ENCODE measurements at places on chromosomes 13 and 19.

DNA sequence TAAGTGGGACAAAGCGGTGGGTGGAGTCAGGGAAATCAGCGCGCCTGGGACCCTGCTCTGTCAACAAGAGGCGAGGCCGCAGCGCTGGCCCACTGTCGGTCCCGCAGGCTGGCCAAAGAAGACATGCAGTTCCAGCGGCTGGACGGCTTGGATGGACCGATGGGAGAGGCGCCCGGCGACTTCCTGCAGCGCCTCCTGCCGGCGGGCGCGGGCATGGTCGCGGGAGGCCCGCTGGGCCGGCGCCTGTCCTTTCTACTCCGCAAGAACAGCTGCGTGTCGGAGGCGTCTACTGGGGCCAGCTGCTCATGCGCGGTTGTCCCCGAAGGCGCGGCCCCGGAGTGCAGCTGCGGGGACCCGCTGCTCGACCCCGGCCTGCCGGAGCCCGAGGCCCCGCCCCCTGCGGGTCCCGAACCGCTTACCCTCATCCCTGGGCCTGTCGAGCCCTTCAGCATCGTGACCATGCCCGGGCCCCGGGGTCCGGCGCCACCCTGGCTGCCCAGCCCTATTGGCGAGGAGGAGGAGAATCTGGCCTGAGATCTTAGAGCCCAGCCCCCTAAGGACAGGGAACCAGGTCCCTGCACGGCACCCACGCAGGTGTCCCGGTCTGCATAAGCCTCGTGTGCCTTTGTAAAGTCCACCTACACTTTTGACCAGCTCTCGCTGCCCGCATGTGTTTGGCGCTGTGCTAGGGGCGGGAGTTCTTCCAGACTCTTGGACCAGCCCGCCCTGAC is 6.1 kb downstream of the BEST2 start:
- peaks cover 8% of the 10 kb centered on the region for H3K36me3 ChIP-seq
- H3K27me3 ChIP-seq = peaks cover 16% of the 10 kb centered on the region
- H3K4me3 ChIP-seq = peak overlapping the region; percentile 21
- H3K27ac ChIP-seq = no peak overlapping the region
- DNase-seq = peak; percentile 74

GRCh38 chr13:27442797-27443196 is 7.6 kb downstream of the MTIF3 start:
- H3K36me3 ChIP-seq = peaks cover 23% of the 10 kb centered on the region
- H3K27ac ChIP-seq = peak overlapping the region; percentile 72
- peaks cover 22% of the 10 kb centered on the region for H3K4me1 ChIP-seq
- H3K4me3 ChIP-seq = no peak overlapping the region
- DNase-seq = peak; percentile 50

DNA sequence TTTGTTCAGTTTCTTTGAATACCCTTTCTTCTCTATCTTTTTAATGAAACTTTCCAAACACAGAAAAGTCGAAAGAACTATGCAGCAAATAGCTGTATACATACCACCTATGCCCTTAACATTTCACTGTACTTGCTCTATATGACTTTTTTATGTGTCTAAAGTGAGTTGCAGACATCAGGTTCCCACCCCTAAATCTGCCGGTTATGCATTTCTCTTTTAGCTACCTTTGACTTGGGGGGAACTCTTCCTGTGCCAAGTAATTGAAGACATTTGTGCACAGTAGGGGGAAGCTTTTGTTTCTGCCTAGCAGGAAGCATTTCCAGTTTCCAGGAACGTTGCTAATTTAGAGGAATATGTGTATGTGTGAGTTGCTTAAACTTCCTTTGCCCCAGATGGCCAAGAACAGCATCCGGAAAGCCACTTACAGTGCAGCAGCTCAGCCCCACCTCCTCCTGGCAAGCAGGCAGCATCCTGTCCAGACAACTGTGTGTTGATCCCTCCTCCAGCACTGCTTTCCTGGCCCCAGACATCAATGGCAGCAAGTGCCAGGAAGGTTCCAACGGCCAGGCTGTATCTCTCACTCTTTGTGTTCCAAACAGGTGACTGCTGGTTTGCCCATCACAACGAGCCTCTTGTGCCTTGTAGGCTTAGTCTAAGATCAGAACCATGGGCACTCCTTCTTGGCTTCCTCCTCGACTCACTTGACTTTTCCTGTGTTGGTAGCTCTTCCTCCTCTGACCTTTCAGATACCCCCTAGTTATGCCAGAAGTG is 14.7 kb upstream of the GRAMD1A start:
- no peak overlapping the region for H3K27ac ChIP-seq
- no peak for DNase-seq
- no peaks in the 10 kb centered on the region for H3K36me3 ChIP-seq
- no peak overlapping the region for H3K4me3 ChIP-seq
- peaks cover 3% of the 10 kb centered on the region for H3K4me1 ChIP-seq

- H3K27ac ChIP-seq = no peak overlapping the region
- no peaks in the 10 kb centered on the region for H3K36me3 ChIP-seq
- peaks cover 17% of the 10 kb centered on the region for H3K4me1 ChIP-seq
These were observed 7.0 kb upstream of the HIPK4 start for GRCh38 chr19:40396886-40397567.

DNA sequence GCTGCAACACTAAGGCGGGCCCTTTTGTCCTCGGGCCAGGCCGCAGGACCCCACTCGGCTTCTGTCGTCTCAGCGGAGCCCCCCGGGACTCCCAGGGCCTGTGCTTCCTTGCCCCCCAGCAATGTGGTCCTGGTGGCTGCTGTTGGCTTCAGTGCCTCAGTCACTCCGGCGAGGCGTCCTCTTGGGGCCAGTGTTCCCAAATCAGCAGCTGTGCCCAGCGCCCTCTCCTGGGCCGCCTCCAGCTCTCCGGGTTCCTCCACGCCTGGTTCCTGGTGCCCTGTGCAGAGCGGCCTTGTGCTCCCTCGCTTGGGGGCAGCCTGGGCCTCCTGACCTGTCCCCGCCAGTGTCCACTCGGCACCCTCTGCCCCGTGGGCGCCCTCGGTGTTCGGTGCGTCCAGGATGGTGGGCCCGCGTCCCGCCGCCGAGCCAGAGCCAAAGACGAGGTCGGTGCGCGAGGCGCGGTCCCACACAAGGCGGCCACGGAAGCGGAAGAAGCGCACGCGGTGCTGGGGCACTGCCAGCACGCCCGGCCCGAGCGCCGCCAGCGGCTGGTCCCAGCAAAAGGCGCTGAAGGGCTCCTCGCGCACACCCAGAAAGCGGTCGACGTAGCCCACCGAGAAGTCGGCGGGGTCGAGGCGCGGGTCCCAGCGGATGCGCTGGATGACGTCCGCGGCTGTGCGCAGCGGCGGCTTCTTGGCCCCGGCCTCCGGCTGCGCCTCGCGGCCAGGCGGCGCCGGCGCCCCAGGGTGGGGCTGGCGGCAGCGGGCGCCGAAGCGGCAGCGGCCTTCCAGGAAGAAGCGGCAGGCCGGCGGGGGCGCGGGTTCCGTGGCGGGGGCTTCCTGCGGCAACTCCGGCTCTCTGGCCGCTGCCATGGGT is 685 bp downstream of the LENG9 start:
- DNase-seq = no peak
- H3K36me3 ChIP-seq = peaks cover 53% of the 10 kb centered on the region
- H3K27ac ChIP-seq = peak overlapping the region; percentile 98
- H3K4me1 ChIP-seq = peaks cover 47% of the 10 kb centered on the region
- peak overlapping the region; percentile 62 for H3K4me3 ChIP-seq

DNA sequence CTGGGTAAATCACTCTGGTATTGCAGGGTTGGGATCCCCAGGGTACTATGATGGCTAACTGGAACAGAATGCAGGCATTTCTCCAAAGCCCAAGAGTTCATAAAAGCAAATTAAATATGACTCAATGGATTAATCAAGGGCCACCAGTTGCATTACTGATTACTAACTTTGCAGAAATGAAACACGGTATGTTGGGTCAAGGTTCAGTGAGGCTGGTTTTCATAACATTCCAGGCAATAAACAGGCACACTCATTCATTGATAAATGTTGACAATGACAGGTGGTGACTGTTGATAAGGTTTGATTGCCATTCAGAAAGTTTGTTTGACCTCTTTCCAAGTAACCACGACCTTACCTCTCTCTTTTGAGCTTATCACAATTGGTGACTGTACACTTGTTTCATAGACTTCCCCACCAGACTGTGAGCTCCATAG is 506 bp upstream of the AP1M1 start:
- peaks cover 16% of the 10 kb centered on the region for H3K36me3 ChIP-seq
- peak; percentile 83 for DNase-seq
- H3K27me3 ChIP-seq = no peaks in the 10 kb centered on the region
- peak overlapping the region; percentile 91 for H3K27ac ChIP-seq

DNA sequence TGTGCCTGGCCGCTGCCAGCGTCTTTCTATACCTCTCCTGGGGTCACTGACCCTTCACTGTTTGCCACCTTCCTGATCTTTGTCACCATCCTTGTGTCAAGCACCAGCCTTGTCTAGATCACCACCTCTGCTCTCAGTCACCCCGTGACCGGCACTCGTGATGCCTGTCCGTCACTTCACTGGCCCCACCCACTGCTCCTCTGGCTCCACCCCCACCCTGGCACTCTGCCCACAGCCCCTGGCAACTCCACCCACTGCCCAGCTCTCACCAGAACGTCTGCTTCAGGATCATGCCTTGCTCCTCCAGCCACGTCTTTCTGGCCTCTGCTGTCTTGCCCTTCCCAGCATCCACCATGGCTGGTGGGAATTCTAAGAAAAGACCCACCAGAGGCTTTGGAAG is 24.8 kb upstream of the PLA2G4C start:
- H3K36me3 ChIP-seq = peaks cover 44% of the 10 kb centered on the region
- no peaks in the 10 kb centered on the region for H3K27me3 ChIP-seq
- no peak overlapping the region for H3K27ac ChIP-seq
- no peaks in the 10 kb centered on the region for H3K4me1 ChIP-seq

- no peak overlapping the region for H3K4me3 ChIP-seq
- no peak for DNase-seq
- peaks cover 13% of the 10 kb centered on the region for H3K27me3 ChIP-seq
- no peaks in the 10 kb centered on the region for H3K4me1 ChIP-seq
These were observed 18.1 kb upstream of the EID2 start for GRCh38 chr19:39557811-39558623.

- H3K4me1 ChIP-seq = no peaks in the 10 kb centered on the region
- no peaks in the 10 kb centered on the region for H3K27me3 ChIP-seq
- H3K27ac ChIP-seq = no peak overlapping the region
- peak; percentile 46 for DNase-seq
- peaks cover 8% of the 10 kb centered on the region for H3K36me3 ChIP-seq
- H3K4me3 ChIP-seq = no peak overlapping the region
These were observed 75.2 kb upstream of the C13orf46 start for GRCh38 chr13:114049026-114049425.

DNA sequence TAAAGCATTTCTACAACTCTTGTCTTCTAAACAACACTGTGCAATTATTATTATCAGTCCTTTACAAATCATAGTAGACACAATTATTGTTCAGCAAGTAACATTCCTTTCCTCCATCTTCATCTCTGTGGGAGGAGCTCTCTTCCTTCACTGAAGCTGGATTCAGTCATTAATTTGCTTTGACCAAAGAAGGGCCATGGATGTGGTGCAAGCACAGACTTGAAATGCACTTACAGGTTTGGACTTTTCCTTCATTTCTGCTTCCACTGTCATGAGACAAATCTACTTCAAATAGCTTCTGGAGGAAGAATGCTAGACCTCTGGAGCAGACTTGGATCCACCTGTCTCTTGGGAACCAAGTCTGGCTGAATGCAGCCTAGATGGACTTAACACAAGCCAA is 336.6 kb upstream of the SLITRK6 start:
- H3K27me3 ChIP-seq = no peaks in the 10 kb centered on the region
- H3K4me1 ChIP-seq = no peaks in the 10 kb centered on the region
- H3K27ac ChIP-seq = no peak overlapping the region

DNA sequence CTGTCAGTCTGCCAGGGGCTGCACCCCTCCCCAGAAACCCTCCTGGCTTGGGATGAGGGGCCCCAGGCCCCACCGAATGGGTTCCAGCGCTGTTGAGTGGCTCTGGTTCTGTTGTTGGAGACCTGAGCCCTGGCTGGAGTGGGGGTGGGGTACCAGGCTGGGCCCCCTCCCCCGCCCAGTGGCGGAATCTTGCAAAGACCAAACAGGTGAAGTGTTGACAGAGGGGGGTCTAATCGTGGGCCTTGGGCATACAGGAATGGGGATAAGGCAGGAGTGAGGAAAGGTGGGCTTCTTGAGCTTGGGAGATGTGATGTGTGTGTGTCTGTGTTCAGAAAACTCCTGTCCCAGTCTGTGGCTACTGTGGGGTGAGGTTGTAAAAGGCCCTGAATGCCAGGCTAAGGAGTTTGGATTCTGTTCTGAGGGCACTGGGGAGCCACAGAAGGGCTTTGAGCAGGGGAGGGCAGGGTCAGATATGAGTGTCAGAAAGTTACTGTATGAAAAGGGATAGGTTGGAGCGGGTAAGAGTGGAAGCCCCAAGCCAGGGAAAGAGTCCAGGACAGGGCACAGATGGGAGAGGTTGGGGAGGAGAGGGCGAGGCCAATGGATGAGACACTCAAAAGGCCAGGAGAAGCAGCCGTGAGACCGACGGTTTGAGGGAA is at the start of gene HIPK4:
Gene HIPK4 (minus strand): TSS at position 98 of the 659 bp plus-strand sequence. CDS start 279 bp downstream, outside the sequence.
- DNase-seq = no peak
- H3K4me3 ChIP-seq = no peak within 1 kb of the TSS
- H3K4me1 ChIP-seq = no peaks in the 10 kb centered on the region
- H3K27ac ChIP-seq = no peak within 1 kb of the TSS
- no peaks in the 10 kb centered on the region for H3K27me3 ChIP-seq

GRCh38 chr19:46896076-46896794 is 35.4 kb downstream of the ARHGAP35 start:
- H3K27ac ChIP-seq = no peak overlapping the region
- H3K27me3 ChIP-seq = no peaks in the 10 kb centered on the region
- DNase-seq = no peak
- no peak overlapping the region for H3K4me3 ChIP-seq

DNA sequence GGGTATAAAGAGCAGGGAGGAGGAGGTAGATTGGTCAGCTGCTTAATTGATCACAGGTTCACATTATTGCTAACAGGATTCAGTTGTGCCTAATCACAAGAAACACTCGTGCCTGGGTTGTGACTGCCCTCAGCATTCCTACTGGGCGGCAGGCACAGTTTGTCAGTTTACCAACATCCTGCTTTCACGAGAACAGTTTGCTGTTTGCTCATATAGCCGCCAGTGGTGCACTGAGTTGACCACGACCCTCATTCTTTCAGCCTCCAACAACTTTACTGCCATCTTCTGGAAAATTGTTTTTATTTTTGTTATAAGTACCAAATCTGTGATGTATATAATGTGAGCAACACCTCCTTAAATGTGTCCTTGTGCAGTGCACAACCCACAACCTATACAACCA is 16.2 kb upstream of the IFT88 start:
- H3K27me3 ChIP-seq = no peaks in the 10 kb centered on the region
- no peak overlapping the region for H3K27ac ChIP-seq
- H3K4me1 ChIP-seq = peaks cover 39% of the 10 kb centered on the region
- no peaks in the 10 kb centered on the region for H3K36me3 ChIP-seq
- no peak for DNase-seq

DNA sequence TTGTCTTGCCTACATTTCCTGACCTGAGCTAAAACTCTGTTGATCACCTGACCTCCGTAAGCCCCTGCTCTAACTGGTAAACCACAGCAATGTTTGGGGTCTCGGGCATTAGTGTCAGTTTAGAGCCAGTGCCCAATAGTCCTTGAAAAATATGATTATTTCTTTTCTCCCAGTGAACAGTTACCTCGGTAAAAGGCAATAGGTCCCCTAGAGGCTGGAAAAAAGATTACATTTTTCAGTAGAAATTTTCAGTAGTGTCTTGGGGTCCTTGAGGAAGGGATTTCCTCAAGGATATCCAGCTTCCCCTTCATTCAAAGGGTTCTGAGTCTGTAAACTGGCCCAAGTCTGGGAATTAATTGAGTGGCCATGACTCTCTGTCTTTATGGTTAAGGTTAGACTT is 177.5 kb downstream of the SLC7A1 start:
- H3K4me3 ChIP-seq = no peak overlapping the region
- no peaks in the 10 kb centered on the region for H3K4me1 ChIP-seq
- H3K27ac ChIP-seq = no peak overlapping the region
- no peaks in the 10 kb centered on the region for H3K36me3 ChIP-seq
- no peak for DNase-seq
- H3K27me3 ChIP-seq = peaks cover 10% of the 10 kb centered on the region
